ENCODE measurements at places on chromosomes 11 and 22.

DNA sequence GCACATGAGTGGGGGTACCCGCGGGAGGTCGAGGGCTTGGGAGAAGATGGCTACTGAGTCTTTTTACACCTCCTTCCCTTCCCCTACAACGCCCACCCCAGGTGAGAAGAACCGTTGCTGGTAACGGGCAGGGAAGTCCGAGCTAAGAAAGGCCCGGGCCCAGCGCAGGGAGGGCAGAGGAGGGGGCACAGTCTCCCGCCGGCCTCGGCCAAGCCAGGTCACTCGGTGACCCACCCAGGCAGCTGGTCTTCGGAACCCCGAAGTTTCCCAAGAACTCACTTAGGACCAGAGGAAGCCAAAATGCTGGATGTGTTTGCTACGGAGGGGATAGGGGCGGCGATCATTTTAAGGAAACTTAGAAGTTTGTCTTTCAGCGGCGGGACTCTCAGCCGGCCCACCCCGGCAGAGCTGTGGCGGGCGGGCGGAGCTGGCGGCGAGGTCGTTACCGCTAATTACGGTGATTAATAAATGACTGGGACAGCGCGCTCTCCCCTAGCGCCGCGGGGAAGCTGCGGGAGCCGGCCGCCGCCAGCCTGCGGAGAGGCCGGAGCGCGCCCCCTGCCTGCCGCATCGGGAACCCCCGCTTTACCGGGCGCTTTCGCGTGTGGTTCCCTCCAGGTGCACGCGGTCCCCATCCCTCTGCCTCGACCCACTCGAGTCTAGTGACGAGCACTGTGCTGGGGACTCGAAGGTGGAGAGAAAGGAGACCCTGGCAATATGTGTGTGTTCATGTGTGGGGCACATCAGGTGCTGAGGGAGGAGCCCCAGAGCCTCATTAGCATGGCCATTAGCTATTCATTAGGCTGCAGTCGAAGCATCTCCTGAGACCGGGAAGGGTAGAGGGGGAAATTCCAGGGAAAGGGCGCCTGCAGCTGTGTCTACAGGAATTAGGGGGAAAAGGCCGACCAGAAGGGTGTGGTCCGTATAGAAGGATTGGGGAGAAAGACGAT, 945 bp downstream of the ROBO3 start:
- no peak for DNase-seq

- DNase-seq: no peak
Observed at GRCh38 chr22:21022955-21023614, 8.1 kb downstream of the P2RX6 start.

- DNase-seq: no peak
Observed at GRCh38 chr11:73157101-73158010, 15.2 kb upstream of the FCHSD2 start.

- DNase-seq: no peak
Observed at GRCh38 chr11:33868647-33869461, 23.0 kb downstream of the LMO2 start.

DNA sequence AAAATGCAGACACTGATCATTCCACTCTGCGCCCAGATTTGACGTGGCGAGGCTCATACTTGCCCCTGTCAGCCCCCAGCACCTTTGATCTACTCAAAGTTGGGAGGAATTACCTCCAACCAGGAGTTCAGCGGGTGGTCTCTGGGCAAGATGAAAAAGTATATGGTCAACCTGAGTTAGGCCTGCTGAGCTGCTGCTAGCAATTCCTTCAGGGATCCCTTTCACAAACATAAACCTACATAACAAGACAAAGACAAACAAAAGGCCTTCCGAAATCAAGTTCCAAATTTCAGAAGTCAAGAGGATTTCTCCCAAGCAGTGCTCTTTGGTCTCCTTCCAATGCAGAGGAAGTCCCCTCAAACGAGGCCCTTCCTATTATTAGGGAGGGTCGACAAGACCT, 20.8 kb downstream of the CLDN5 start:
- DNase-seq: no peak

DNA sequence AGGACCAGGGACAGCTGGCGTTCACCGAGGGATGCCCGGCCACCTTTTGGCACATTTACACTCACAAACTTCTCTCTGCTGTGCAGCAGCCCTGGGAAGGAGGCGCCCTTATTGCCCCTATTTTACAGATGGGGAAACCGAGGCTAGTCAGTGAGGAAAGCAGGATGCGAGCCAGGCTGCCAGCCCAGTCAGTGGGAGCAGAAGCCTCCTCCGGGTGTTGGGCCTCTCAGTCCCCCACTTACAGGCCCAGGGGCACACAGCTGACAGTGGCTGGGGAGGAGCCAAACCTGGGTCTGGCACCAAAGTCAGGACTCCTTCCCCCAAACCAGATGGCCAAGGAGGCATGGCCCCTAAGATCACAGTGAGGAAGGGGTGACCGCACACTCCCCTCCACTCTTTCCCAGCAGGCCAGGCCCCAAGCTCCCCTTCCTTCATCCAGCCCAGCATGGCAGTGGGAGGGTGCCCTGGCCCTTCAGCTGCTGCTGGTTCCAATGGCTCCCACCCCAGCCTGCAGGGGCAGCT, 121.4 kb upstream of the ANO1 start:
- no peak for DNase-seq

GRCh38 chr22:43292630-43293018, 50.5 kb downstream of the SCUBE1 start:
- no peak for DNase-seq

DNA sequence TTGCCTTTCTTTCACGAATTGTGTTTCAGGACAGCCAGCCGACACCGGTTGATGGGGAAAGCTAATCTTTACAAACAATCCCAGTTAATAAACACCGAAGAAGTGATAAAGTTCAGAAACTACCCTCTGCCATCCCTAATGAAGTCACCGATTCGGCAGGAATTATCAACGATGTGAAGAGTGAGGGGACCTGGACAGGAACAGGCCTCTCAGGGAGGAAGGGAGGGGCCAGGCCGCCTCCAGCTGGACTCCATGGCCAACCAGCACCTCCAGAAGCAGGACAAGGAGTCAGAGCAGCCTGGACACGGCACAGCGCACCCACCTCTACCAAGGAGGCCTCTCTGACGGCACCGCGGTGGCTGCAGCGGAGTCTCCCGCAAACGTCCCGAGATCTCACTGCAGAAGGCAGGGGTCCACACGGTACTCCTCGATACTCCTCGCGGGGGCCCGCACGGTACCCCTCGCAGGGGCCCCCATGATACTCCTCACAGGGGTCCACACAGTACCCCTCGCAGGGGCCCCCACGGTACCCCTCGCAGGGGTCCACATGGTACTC, 3.9 kb downstream of the TOLLIP start:
- DNase-seq: no peak

DNA sequence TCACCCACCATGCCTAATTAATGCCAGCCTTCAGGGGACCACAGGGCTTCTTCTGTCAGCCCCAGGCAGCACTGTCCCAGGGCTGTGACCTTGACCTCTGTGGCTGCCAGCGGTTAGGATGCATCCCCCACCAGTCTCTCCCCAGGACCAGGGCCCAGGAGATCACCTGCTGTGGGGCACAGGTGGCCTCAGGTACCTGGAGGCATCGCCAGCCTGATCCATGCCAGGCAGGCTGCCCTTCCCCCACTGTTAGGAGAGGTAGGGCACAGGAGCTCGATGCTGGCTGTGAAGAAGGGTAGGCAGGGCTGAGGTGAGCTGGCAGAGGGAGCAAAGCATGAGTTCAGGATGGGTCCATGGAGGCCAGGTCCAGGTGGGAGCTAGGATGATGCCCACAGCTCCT, 16.7 kb upstream of the MDK start:
- no peak for DNase-seq

DNA sequence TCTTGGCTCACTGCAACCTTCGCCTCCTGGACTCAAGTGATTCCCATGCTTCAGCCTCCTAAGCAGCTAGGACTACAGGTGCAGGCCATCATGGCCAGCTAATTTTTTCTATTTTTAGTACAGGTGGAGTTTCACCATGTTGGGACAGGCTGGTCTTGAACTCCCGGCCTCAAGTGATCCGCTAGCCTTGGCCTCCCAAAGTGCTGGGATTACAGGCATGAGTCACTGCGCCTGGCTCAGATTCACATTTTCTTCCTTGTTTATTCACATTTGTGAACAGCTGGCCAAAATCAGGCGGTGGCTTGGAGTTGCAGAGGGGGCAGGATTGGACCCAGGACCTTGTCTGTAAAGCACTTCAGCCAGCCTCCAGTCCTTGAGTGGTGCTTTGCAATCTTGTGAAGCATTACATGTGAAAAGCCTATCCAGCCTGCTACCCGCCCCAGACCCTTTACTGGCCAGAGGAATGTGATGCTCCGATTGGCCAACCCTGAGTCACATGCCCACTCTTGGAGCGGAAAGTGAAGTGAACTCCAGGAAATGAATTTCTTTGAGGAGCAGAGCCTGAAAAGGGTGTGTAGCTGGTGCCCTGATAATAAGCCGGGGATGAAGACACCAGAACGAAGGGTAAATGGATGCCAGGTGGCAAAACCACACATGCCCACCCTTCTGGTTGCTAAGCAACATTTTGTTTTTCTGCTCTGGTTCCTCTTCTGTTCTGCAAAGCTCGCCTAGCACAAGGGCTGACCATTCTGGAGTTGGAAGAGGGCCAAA, 62.6 kb upstream of the PTPRJ start:
- DNase-seq: no peak

DNA sequence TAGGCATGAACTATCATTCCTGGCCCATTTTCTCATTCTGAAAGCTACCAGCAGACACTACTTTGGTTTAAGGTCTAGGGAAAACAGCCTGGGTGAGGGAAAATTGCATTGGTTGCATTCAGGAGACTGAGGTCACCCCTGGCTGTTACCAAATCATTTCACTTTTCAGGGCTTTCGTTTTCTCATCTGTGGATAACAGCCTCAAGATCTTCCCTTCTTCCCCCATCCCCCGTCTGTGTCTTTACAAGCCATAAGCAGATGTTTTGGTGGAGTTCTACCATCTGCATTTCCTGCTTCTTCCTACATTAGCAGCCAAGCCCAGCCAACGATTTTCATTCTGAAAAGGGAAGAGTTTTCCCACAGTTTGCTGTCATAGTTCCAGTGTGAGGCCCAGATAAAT, 130.4 kb downstream of the HIPK3 start:
- no peak for DNase-seq

DNA sequence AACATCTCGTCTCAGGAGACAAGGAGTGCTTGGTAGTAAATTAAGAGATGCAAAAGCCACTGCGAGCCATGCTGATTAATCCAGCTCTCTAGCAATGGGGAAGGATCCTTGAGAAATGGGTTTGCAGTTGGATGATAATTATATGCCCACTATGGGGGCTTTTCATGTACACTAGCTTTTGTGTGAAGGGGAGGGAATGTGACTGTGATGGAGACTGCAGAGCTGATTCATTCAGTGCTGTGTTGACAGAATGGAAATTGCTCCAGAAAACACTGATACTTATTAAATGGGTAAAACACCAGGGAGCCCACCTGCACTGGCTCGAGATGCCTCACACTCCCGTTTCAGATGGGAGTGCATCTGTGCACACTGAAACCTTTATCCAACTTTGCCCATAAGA, 37.0 kb upstream of the KIRREL3 start:
- no peak for DNase-seq

GRCh38 chr22:21948390-21948789, 4.3 kb downstream of the PPM1F start:
- DNase-seq: no peak

DNA sequence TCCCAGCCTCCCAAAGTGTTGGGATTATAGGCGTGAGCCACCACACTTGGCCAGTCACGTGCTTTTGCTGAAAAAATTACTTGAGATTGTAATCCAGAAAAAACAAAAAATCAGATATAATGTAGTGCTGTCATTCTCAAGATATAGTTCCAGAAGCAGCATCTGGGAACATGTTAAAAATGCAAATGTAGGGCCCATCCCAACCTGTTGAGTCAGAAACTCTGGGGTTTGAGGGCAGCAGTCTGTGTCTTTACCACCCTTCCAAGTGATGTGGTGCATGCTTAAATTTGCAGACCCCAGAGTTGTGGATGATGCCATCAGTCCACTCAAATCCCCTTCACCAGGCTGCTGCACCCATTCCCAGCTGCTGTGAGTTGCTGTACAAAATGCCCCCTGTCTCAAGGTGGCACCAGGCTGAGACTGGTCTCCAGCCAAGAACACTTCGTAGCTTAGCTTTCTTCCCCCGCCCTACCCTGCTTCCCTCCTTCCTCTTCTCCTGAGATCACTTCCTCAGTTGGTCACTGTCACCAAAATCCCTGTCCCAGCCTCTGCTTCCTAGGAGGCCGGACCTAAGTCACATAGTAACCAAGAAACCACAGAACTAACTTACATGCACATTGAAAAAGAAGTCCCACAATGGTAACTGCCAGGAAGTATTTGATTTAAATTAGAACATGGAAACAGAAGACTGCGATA, 18.2 kb upstream of the ARRB1 start:
- peak; percentile 18 for DNase-seq

DNA sequence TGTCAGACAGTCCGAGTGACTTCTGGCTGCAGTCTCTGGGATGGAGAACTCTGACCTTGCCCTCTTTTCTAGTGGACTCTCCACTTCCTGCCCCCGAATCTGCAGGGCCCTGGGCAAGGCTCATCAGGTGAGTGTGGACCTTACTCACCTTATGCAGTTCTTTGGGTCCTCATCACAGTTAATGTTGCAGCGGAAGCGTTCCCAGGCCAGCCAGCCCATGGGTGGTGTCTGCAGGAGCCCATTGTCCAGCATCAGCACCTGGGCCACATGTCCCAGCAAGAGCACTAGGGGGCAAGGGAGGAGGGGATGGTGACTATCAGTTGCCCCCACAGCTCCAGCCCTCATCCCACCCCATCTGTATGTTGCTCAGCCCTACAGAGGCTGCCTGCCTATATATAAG, 2.3 kb downstream of the NAGA start:
- no peak for DNase-seq

- no peak for DNase-seq
Observed at GRCh38 chr11:76670485-76671236, at the start of gene LRRC32. Gene LRRC32 (minus strand): TSS chr11:76670747. CDS start chr11:76665954, 4,793 bp downstream.

- no peak for DNase-seq
Observed at GRCh38 chr11:122692444-122692843, 36.9 kb downstream of the UBASH3B start.

GRCh38 chr22:37018815-37019308, 385 bp downstream of the TST start:
- DNase-seq: no peak

DNA sequence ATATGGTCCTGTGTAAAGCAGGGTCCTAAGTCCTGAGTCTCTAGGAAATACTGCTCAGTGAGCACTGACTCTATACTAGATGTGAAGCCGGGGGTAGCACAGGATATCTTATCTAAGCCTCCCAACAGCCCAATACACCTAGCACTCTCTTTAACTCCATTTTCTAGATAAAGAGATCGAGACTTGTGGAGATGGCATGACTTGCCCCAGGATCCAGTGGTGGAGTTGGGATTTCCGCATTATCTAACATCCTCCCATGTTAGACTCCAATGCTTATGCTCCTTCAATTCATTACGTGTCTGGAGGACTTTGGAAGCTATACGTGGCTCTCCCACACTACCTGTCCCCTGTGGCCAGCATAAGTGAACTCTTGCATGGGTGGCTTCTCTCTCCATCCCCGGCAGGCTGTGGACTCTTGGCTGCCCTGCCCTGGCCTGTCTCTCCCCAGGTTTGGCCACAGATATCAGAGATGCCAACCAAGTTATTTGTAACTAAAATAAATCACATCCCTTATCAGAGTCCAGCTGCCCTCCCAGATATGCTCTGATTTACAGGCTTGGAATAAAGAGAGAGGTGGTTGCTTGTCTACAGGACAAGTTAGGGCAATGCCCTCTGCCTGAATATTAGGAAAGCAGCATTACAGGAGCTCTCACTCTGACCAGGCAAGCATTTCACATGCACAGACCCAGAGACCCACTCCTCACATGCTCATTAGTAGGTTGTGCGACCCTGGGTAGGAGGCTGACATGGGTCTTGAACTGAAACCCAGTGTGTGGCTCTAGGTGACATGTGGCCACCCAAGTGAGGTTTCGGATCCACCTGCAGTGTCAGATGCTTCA, 4.5 kb downstream of the CD44 start:
- no peak for DNase-seq

GRCh38 chr11:27075192-27075591, 34.6 kb downstream of the BBOX1 start:
- DNase-seq: no peak

Data from bone marrow (tissue), 2 donors.